Transverse colon (tissue), 4 donors: ENCODE measurements at places on chromosomes 11 and 22.
A peak's percentile ranks its signal among the peaks of the same experiment; 100 is the strongest.

DNA sequence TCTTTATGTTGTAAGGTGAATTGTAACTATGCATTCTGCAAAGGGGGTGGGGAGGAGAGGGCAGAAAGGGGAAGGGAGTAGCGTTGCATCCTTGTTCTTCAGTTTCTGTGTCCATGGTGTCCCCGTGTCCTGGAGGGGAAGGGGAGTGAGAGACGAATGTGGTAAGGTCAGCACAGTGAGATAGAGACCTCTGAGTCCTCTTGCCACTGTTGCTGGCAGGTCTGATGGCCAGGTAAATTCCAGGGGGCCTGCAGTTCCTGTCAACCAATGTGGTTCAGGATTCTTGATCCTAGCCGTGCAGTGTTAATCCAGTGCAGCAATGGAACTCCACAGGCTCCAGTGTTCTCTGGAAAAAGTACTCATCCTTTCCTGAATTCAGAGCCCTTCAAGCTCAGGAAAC lies 14.6 kb upstream of the ADSL start:
- H3K4me1 ChIP-seq = no peaks in the 10 kb centered on the region
- no peaks in the 10 kb centered on the region for H3K36me3 ChIP-seq
- peak overlapping the region; percentile 20 for H3K27ac ChIP-seq

DNA sequence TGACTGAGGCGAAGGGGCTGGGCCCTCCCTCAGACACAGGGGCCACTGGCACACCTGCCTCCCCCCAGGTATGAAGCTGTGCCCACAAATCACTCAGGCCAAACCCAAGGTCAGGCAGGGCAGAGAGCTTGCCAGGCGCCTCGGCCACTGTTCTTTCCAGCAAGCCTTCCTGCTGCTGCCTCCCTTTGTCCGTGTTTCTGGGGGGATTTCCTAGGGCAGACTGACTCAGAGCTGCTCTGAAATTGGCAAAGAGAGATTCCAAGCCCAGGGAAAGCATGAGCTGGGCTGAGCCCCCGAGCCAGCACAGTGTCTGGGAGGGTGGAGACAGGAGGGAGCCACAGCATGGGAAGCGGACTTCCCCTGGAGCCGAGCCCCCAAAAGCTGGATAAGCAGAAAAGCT lies 33.2 kb downstream of the PPP2R1B start:
- H3K4me1 ChIP-seq = peaks cover 48% of the 10 kb centered on the region
- no peak overlapping the region for H3K4me3 ChIP-seq
- H3K27me3 ChIP-seq = no peaks in the 10 kb centered on the region
- no peaks in the 10 kb centered on the region for H3K36me3 ChIP-seq
- no peak for DNase-seq
- peak overlapping the region; percentile 93 for H3K27ac ChIP-seq

DNA sequence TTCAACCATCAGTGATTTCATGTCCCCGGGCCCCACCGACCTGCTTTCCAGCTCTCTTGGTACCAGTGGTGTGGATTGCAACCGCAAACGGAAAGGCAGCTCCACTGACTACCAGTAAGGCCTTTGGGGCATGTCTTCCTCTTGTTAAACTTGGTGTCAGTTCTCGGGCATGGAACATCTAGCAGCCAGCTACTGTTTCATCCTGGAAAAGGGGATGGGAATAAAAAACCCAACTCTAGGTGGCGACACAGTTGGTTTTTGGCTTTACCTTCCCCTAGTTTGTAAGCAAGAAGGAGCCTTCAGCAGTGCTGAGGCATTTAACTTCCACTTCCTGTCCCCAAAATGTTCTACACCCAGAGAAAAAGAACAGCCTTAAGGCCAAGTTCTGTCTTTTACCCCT lies 76.7 kb downstream of the BMAL1 start:
- no peak overlapping the region for H3K4me3 ChIP-seq
- no peak for DNase-seq
- H3K27ac ChIP-seq = no peak overlapping the region
- H3K36me3 ChIP-seq = no peaks in the 10 kb centered on the region
- H3K27me3 ChIP-seq = no peaks in the 10 kb centered on the region

- H3K4me1 ChIP-seq = peaks cover 34% of the 10 kb centered on the region
- H3K36me3 ChIP-seq = no peaks in the 10 kb centered on the region
- no peaks in the 10 kb centered on the region for H3K27me3 ChIP-seq
- H3K27ac ChIP-seq = peak overlapping the region; percentile 10
- H3K4me3 ChIP-seq = no peak overlapping the region
Measured at GRCh38 chr22:38864361-38865191, 7.4 kb downstream of the CBX6 start.

DNA sequence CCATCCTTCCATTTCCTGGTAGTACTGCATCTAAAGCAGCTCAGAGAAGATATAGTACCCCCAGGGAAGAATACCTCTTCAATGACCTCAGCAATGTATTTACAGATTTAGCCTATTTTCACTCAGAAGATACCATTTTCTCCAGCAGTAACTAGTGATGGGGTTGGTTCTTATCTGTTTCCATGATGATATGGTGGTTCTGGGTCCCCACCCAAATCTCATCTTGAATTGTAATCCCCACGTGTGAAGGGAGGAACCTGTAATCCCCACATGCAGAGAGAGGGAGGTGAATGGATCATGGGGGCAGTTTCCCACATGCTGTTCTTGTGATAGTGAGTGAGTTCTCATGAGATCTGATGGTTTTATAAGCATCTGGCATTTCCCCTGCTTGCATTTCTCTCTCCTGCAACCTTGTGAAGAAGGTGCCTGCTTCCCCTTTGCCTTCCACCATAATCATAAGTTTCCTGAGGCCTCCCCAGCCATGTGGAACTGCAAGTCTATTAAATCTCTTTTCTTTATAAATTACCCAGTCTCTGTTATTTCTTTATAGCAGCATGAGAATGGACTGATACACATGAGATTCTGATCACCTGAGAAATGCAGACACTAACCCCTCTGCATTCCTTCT lies 139.2 kb downstream of the CCDC81 start:
- no peaks in the 10 kb centered on the region for H3K36me3 ChIP-seq
- H3K4me3 ChIP-seq = no peak overlapping the region

DNA sequence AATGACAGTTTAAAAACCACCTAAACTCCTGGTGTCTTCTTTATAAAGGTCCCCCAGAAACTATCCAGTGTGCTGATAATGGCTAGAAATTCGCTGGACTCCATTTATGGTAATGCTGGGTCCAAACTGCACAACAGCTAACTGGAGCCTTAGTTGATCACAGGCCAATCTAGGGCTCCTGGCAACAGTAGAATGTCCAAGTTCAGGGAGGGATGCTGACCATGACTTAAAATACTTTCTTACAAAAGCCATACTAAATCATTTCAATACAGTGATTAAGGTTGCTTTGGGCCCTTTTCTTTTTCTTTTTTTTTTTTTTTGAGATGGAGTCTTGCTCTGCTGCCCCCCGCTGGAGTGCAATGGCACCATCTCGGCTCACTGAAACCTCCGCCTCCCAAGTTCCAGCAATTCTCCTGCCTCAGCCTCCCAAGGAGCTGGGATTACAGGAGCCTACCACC lies 14.5 kb upstream of the GAB2 start:
- no peak overlapping the region for H3K27ac ChIP-seq
- no peaks in the 10 kb centered on the region for H3K27me3 ChIP-seq
- DNase-seq = no peak
- no peak overlapping the region for H3K4me3 ChIP-seq

DNA sequence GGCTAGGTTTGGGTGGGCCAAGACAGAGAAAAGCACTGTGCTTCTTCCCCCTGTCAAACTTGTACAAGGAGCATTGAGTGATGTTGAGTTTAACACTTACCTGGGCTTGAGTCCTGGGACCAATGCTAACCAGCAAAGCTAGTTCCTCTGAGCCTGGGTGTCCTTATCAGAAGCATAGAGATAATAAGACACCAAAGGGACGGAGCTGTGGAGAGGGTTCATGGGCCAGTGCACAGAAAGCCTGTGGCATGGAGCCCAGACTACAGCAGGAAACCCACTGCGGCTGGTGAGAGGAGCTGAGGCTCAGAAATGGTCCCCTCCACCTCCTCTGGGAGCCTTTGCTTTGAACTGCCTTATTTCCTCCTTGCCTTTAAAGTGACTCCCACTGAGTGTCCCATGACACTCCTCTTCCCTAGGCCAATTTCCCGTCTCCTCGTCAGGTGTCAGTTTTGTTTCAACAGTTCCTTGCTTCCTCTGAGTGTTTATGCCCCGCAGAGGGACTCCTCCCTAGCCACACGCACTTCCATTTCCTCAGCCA lies 9.4 kb downstream of the SLCO2B1 start:
- H3K4me3 ChIP-seq = peak overlapping the region; percentile 9
- peak overlapping the region; percentile 80 for H3K27ac ChIP-seq
- no peaks in the 10 kb centered on the region for H3K27me3 ChIP-seq
- H3K4me1 ChIP-seq = peaks cover 43% of the 10 kb centered on the region
- no peaks in the 10 kb centered on the region for H3K36me3 ChIP-seq
- DNase-seq = no peak

DNA sequence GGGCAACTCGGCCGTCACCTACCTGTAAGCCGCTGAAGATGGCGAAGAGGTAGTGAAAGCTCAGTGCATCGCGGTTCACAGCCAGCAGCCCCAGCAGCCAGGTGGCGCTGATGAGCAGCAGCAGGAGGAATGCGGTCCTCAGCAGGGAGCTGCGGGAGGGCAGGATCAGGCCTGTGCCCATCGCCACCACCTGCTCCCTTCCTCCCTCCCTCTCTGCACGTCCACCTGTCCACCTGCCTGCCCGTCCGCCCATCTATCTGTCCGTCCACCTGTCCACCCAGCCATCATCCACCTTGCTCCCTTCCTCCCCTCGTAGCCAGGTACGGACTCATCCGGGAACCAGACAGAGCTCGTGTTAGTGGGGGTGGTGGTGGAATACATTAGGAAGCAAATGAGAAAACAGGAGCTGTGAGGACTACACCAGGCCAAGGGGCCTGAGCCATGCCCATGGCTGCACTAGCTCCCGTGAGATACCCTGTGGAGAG lies 32.2 kb downstream of the TRMU start:
- peaks cover 8% of the 10 kb centered on the region for H3K27me3 ChIP-seq
- peak; percentile 87 for DNase-seq
- no peaks in the 10 kb centered on the region for H3K4me1 ChIP-seq
- H3K36me3 ChIP-seq = no peaks in the 10 kb centered on the region

DNA sequence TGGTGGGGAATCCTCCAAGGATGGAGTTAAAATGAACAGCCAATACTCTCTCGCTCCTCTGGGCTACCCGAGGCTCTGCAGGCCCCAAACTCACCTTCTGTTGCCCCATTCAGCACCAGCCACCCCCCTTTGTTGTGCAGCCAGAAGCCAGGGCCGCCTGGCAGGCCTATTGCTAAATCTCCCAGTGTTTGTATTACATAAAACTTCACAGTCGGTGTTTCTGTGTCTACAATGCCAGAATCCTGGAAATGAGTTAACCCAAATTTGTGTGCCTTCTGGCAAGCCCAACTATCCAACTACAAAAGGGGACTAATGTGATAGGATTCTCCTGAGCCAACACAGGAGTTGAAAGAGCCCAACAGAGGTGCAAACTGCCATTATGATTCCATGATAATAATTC lies 9.3 kb downstream of the KCNJ5 start:
- DNase-seq = no peak
- H3K27me3 ChIP-seq = peaks cover 5% of the 10 kb centered on the region
- H3K36me3 ChIP-seq = no peaks in the 10 kb centered on the region
- H3K4me3 ChIP-seq = no peak overlapping the region

DNA sequence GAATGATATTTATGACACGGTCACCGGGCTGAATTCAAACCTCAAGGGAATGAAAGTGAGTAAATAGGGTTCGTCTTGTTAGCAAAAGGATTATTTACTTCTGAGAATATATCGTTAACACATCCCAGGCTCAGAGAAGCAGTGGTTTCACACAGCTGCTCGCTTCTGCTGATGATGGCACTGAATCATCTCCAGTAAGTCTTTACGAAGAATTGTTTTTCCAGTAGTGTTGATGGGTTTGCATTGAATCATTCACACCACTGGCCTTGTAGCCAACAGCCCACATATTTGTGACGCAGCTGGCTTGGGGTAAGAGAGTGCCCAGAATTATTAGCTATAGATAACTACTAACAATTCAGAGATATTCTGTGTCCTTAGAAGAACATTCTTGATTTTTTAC lies 236.3 kb downstream of the CADM1 start:
- no peaks in the 10 kb centered on the region for H3K27me3 ChIP-seq
- no peaks in the 10 kb centered on the region for H3K4me1 ChIP-seq
- no peaks in the 10 kb centered on the region for H3K36me3 ChIP-seq
- DNase-seq = no peak
- H3K27ac ChIP-seq = no peak overlapping the region
- no peak overlapping the region for H3K4me3 ChIP-seq

GRCh38 chr11:79352349-79352703 lies 88.5 kb downstream of the TENM4 start:
- no peak overlapping the region for H3K4me3 ChIP-seq
- no peaks in the 10 kb centered on the region for H3K36me3 ChIP-seq
- no peak overlapping the region for H3K27ac ChIP-seq
- no peaks in the 10 kb centered on the region for H3K27me3 ChIP-seq
- DNase-seq = no peak
- no peaks in the 10 kb centered on the region for H3K4me1 ChIP-seq

DNA sequence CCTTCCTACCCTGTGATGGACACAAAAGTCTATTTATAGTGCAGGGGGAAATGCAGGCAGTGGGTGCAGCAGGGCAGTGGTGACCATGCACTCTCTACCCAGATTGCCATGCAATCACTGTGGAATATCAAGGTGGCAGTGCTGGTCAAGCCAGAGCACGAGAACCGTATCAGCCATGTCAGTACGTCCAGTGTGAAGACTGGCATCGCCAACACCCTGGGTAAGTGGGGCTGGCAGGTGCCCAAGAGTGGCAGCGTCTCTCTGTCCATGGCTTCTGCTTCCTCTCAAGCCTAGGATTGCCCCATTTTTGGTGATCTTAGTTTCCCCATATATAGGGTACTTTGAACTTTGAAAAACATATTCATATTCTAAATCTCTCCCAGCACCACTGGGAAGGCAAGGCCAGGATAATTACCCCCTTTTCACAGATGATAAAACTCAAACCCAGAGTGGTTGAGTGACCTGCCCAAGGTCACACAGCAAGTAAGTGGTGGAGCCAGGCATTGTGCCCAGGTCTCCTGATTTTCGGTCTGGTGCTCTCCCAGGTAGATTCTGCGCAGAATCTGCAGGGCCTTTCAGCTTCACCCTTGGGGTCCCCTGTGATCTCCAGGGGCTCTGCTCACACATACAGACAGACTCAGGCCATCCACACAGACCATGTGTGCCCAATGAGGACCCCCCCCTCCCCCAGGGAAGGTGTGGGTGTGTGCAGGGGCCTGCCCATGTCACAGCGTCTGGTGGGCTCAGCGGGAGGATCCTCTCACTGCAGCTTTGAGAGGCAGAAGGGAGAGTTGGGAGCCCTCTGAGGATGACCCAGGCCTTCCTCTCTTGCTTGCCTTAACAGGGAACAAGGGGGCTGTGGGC lies 7.1 kb downstream of the INPPL1 start:
- H3K27ac ChIP-seq = no peak overlapping the region
- no peaks in the 10 kb centered on the region for H3K27me3 ChIP-seq
- H3K36me3 ChIP-seq = peaks cover 28% of the 10 kb centered on the region
- H3K4me3 ChIP-seq = no peak overlapping the region
- H3K4me1 ChIP-seq = peaks cover 10% of the 10 kb centered on the region
